T-helper 2 cell treated with Interferon-gamma antibody and Interleukin-4, amounts not matched to agents 5 μg/mL and 100 μg/mL, for 36 hours (primary cell): ENCODE measurements at places on chromosomes 1 and 21.

DNA sequence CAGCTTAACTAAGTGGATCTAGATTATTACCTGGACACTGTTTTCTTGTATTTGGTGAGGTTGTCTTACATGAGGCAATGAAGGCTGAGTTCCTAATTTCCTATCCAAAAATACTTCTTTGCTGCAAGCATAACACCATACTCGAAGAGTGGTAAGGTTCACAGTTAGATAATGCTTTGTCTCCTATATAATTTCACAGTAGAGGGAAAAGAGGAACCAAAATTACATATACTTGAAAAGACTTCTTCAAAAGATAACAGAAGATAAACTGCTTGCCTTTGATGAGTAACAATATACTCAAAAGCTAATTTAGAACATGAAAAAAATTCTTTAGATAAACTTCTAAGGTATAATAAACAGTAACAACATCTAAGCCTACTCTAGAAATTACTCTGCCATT is 20.4 kb downstream of the USP33 start:
- DNase-seq = no peak

DNA sequence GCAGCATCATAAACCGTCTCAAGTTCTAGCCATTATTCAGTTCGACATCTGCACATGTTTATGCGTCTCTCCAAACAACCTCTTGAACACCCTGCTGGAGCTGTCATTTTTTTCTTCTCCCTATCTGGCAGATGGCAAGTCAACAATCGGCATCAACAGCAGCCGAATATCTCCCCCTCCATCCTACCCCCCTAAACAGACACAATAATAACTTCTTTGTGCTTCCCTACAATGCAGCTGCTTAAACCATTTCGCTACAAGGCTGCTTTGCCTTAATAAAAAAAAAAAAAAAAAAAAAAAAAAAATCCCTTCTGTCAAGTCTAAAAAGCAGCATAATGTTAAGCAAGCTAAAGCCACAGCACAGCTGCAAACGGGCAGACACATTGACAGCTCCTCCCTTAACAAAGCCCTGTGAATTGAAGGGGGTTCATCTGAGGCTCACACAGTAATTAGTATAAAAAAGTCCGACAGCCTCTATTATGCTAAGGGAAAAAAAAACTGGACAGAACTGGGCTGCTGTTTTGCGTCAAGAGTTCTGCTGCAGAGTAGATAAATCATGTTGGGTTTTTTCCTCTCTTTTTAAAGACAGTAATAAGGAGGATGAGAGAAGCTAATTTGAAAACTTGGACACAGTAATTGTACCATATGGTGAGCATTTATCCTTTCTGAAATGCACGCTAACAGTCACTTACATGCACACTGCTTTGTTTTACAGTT is 136.4 kb downstream of the AKT3 start:
- no peak for DNase-seq

DNA sequence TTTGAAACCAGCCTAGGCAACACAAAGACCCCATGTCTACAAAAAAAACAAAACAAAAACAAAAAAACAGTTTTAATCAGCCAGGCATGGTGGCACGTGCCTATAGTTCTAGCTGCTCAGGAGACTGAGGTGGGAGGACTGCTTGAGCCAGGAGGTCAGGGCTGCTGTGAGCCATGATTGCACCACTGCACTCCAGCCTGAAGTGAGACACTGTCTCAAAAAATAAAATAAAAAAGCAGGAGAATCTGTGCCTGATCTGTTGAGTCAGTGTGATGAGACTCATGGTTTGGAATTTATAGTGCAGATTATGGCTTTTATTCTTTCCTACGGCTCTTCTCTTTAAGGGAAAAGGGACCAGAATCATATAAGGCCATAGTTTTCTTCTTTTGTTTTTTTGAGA is 16.5 kb downstream of the TRIT1 start:
- no peak for DNase-seq

- DNase-seq = no peak
These were observed 31.8 kb downstream of the GNG4 start for GRCh38 chr1:235617808-235618207.

- no peak for DNase-seq
These were observed 84.3 kb upstream of the KLHDC7A start for GRCh38 chr1:18396247-18396980.

GRCh38 chr1:61245696-61246400 is 163.5 kb downstream of the NFIA start:
- DNase-seq = no peak

DNA sequence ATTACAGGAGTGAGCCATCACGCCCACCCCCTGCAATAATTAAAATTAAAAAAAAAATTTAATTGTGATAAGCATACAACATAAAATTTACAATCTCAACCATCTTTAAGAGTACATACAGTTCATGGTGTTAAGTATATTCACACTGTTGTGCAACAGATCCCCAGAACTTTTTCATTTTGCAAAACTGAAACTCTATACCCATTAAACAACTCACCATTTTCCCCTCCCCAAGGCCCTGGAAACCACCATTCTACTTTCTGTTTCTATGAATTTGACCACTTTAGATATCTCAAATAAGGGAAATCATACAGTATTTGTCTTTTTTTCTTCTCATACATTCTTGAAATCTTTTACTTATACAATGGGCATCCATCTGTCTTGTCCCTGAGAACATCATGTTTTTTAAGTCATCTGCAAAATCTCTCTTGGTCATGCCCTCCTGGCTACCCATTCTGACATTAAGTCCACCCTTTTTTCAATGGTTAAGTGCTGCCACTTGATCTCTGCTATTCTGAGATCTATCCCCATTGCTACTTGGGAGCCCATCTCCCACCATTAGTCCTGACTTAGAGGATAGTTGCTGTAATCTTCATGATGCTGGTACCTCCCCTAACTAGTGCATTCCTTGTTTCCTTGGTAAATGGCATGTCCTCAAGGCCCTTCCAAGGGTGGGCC is 39.4 kb upstream of the ZFYVE9 start:
- no peak for DNase-seq

GRCh38 chr1:245901037-245901436 is 606.0 kb downstream of the SMYD3 start:
- no peak for DNase-seq
